ENCODE measurements at places on chromosomes 1 and 21.

DNA sequence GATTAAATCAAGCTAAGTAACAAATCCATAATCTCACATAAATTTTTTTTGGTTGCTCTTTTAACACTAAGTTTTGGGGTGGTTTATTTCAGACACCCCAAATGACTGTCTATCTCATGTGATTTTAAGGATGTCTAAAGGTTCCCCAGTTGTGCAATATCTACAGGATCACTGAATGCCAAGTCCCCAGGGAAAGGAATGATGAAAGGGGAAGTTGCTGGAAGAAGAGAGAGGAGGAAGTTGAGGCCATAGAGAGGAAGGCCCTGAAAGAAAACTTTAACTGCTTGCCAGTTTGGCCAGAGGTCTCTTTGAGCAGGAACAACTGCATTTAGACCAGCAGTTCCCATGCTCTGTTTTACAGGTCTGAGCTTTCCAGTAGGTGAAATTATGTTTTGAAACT lies 27.5 kb upstream of the SLC19A2 start:
- no peak for DNase-seq

- DNase-seq = no peak
Observed at GRCh38 chr1:191752342-191752741, 405.9 kb upstream of the RGS18 start.

GRCh38 chr1:92475029-92475428 lies 11.7 kb downstream of the GFI1 start:
- DNase-seq = no peak

- no peak for DNase-seq
Observed at GRCh38 chr1:28097100-28097472, 8.7 kb upstream of the EYA3 start.

DNA sequence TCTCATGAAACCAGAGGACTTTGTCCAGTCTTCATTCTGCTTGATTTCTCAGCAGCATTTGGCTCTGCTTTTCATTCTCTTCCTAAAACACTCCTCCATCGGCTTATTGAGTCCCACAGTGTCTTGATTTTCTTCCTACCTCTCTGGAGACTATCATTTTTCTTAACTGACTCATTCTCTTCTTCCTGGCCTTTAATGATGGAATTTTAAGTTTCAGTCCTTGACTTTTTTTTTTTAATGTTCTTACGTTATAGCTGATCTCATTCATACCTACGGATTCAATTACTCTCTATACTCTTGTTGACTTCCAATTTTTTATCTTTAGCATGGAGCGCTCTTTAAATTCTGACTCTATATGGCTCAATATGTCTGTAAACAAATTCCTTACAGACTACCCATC lies 111.1 kb downstream of the NEK7 start:
- no peak for DNase-seq

GRCh38 chr1:182118851-182119250 lies 57.3 kb upstream of the ZNF648 start:
- DNase-seq = no peak

GRCh38 chr1:62964141-62964540 lies 180.2 kb downstream of the ATG4C start:
- DNase-seq = no peak

DNA sequence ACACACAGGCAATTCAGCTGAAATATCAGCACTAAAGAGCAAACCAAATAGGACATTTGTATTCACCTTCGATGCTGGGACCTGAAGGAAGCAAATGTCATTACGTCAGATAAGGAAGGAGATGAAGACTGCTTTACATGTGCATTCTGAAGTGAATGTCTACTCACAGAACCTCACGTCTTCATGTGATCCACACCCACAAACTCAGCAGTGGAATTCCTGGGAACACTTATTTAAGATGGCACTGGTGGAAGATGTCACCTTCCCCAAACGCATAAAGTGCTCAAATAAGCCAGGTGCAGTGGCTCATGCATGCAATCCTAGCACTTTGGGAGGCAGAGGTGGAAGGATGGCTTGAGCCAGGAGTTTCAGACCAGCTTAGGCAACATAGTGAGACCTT lies 11.4 kb downstream of the PGBD5 start:
- no peak for DNase-seq

DNA sequence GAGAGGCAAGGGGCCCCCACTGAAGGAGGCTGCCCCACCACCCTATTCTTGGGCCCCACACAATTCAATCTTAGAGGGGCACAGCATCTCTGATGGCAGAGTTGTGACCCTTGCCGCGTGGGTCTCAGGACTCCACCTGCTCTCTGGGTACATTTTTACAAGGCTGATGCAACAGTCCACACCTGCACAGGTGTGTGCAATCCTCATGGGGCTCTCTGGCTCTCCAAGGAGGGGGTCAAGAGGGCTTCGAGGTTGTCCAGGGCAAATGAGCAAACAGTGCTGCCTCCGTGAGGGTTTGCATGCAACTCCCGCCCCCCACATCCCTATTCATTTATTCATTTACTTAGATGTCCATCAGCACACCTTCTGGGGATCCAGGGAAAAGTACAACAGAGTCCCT lies 81.6 kb upstream of the IFFO2 start:
- DNase-seq = no peak

DNA sequence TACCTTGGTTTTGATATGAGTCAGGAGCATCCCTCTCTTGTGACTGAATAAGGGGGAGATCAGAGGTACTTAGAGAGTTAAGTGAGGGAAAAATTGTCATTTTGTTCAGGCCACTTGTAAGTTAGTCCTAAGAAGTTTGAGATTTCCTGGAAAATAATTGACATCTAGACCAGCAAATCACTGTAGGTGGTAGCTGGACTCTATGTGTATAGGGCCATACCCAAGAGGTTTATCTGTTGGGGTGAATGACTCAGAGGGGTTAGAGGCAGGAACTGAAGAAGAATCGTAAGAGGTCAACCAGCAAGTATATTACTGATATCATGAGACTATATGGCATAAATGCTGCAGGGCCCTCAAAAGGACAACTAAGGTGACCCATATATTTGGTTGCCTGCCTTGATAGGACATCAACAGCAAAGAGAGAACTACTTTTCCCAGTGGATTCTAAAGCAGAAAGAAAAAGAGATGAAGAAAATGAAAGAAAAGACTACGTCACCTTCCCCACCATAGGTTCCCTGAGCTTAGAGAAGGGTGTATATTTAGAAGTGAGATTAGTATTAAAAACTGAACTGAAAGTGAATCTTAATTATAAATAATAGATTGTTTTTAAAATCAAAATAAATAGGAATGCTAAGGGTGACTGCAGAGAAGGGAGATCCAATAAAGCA lies 8.0 kb upstream of the RNPC3 start:
- no peak for DNase-seq

GRCh38 chr21:16837721-16838120 lies 675.1 kb upstream of the CXADR start:
- no peak for DNase-seq
